ENCODE measurements at places on chromosomes 12 and 14. TPM values are rescaled to one million over a fixed set of nuclear protein-coding genes. Genes with fewer than 3 reads are reported as not detected.

The PAPLN gene
- total RNA-seq: 0.63 TPM

The PLD4 gene
- not detected for total RNA-seq

The SMCO2 gene
- total RNA-seq: not detected

The PTCSC3 gene
- total RNA-seq: not detected

The ATP6V1D gene
- total RNA-seq: 135 TPM

The SSPN gene
- total RNA-seq: 9.0 TPM

GRCh38 chr14:90294872-90295271 lies 36.9 kb downstream of the NRDE2 start:
- no peak for DNase-seq

- DNase-seq: no peak
These were observed 148.8 kb upstream of the SFSWAP start for GRCh38 chr12:131561891-131562684.

GRCh38 chr14:81473456-81474147 lies 60.1 kb downstream of the SEL1L start:
- no peak for DNase-seq

DNA sequence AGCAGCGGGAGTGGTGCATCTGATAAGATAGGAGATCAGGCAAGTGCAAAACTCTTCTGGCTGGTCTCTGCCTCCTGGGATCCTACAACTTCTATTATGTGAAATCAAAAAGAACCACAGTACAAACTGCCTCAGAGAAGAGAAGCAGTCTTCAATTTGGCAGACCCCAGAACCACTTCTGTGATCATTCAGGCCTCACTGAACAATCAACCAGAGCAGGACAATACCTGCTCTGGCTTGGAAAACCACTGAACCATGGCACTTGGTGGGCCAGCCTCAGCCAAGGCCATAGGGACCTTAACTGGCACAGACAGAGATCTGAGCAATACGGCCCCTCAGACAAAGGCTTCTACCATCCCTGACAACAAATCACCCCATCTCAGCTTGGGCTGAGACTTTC lies 103.0 kb downstream of the NDUFA12 start:
- no peak for DNase-seq

DNA sequence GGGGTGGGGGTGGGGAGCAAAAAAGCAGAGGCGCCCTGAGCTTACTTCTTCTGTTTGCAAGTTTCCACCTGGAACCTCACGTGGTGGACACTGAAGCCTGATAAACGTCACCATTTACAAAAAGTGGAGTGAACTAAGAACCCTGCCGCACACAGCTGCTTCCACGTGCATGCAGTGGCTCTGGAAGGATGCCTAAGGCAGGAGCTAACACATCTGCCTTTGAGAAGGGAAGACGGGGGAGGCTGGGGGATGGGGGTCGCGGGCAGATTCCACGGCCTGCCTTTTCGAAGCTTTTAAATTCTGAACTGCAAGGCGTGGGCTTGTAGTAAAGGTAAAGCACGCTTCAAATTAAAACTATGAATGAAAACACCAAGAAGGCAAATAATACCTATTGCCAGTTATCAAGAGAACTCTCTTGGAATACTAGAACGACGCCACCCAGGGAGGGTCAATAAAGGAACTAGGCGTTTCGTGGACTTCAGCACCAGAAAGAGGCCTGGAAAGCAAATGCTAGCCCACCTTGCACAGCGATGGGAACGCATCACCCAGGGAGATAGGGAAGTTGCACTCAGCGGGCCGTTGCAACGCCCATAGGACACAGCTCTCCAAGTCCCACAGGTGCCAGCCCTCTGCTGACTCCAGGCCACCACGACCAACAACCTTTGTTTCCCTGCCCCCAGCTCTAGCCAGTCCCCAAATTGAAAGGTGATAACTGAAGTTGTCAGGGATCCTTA lies 61.8 kb downstream of the TESC start:
- DNase-seq: no peak

GRCh38 chr12:42625611-42626010 lies 36.1 kb upstream of the PRICKLE1 start:
- peak; percentile 1 for DNase-seq

DNA sequence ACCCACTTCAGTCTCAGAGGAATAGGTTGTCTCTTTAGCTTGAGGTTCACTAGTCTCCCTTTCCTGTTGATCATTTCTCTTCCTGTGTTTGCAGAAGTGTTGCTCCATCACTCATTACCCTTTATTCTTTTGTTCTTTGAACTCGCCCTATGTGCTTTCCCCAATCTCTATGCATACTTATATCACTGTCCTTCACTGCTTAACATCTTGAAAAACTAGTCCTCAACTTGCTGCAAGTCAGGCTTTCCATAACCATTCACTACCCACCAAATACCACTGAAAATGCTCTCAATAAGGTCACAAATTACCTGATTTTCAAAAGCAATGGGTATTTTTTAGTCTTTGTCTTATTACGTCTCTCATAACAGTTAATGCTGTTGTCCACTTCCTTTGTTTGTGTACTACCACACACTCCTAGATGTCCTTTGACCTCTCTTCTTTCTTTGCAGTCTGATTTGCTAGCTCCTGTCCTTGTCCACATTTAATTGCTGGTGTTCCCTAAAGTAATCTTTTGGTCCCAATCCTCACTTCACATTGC lies 80.8 kb downstream of the RIC8B start:
- no peak for DNase-seq

GRCh38 chr14:39383026-39383660 lies 49.1 kb downstream of the FBXO33 start:
- no peak for DNase-seq

DNA sequence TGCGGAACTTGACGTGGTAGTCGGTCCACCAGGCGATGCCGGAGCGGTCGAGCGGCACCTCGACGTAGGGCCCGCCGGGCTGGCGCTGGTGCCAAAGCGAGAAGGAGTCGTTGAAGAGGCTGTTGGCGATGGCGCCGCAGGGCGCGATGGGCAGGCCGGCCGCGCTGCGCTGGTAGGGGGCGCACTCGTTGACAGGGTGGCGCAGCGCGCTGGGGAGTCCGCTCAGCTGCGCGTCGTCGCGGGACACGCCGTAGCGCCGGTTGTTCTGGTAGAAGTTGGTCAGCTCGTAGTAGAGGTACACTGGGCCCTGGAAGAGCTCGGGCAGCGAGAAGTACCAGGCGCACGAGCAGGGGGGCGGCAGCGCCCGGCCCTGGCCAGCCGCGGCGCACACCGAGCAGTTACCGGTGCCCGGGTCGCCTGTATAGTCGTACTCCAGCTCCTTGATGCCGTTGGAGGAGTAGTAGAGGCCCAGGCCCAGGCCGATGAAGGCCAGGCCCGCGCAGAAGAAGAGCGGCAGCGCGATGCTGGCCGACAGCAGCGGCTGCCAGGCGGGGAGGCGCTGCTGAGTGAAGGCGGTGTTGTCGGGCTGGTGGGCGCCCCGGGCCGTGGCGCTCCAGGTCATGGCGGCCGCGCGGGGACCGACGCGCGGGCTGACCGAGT lies 482 bp downstream of the TMEM30B start:
- DNase-seq: peak; percentile 29

GRCh38 chr14:70188322-70188658 lies 461 bp downstream of the SLC8A3 start:
- DNase-seq: peak; percentile 45

GRCh38 chr12:57816001-57816854 lies 2.3 kb downstream of the AVIL start:
- no peak for DNase-seq

Data from LHCN-M2 (cell line).